ENCODE measurements at places on chromosomes 3 and 15.

DNA sequence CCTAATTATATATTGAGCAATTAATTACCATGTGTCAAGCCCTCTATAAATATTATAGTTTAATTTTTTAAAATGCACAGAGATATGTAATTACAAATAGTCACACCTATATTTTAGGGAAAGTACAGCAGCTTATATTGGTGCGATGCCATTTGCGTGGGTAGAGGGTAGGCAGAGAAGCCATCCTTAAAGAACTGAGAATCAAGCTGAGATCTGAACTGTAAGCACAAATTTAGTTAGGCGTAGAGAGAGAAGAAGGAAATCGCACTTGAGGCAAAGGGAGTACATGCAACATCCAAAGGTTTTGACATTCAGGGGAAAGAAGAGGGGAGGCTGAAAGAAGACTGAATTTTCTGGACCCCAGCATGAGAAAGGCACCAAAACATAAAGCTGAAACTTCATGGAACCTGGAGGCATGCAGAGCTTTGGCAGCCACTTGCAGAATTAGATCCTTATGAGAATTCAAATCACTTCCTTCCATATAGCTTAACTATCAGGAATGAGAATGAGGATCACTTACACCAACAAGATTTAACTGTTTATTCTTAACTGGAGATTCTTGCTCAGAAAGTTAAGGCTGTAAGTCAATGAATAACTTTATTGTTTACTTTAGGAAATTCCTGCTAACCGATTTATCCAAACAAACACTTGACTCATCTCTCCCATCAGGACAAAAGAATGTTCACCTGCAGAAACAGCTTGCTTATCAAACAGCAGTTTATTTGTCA lies 114.3 kb downstream of the TGFBR2 start:
- peak; percentile 31 for DNase-seq

- DNase-seq = no peak
These were observed 5.5 kb downstream of the MYL3 start for GRCh38 chr3:46857485-46858341.

DNA sequence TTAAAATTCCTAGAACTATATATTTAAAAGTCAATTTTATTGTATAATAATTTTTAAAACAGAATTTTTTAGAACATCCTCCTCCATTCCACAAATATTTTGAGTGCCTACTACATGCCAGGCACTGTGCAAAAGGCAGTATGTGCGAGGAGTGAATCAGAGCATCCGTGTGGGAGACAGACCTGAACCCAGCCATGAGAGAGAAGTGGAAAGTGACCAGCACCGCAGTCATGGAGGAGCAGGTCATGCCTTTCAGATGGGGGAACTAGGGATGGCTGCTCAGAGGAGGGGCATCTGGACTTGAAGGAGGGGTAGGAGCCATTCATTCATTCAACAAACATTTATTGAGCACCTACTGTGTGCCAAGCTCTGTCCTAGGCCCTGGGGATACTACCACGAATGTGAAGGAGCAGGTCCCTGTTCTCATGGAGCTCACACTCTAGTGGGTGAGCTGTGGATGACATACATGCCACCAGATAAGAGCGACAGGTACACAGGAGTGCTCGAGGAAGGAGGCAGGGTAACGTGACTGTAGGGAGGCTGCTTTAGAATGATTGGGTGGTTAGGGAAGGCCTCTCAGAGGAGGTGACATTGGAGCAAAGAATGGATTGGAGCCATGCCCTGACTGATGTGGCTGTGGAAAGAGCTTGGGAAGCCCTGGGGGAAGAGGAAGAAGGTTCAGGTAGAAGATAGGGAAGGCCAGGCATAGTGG lies 3.1 kb upstream of the CHRNA3 start:
- no peak for DNase-seq

- no peak for DNase-seq
These were observed 520.0 kb downstream of the MECOM start for GRCh38 chr3:169143506-169143905.

DNA sequence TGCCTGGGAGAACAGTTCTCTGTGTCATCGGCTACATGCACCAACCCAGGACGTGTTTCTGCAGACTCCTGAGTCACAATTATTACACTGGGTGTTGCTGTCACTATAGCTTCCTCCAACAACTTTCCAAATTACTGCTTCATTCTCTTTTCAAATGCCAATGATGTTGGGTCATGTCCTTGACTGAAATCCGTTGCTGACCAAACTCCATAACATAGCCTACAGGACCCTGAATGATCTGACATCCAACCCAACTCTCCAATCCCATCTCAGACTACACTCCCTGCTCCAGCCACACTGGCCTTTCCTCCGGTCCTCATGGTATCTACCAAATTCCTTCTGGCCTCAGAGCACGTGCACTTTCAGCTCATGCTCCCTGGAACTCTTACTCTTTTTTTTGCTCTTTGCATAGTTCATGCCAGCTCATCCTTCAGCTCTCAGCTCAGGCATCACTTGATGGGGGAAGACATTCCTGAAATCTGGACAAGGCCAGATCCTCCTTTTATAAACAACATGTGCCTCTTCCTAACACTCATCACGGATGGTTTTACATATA lies 108.8 kb upstream of the PTPRG start:
- no peak for DNase-seq

- DNase-seq = no peak
These were observed 54.1 kb downstream of the LPP start for GRCh38 chr3:188207941-188208515.

DNA sequence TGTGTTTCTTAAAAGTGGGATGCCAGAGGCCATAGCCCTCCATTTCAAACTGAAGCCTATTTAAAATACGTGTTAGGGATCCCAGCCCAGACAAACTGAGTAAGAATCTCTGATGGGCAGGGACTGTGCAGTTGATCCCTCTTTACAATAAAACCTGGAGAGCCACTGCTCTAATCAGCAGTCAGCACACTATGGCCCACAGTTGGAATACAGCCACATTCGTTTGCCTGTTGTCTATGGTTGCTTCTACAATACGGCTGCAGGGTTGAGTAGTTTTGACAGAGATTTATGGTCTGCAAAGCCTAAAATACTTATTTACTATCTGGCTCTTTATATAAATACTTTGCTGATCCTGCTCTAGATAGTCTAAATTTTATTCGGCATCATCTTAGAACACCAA lies 32.4 kb downstream of the TJP1 start:
- DNase-seq = peak; percentile 2

DNA sequence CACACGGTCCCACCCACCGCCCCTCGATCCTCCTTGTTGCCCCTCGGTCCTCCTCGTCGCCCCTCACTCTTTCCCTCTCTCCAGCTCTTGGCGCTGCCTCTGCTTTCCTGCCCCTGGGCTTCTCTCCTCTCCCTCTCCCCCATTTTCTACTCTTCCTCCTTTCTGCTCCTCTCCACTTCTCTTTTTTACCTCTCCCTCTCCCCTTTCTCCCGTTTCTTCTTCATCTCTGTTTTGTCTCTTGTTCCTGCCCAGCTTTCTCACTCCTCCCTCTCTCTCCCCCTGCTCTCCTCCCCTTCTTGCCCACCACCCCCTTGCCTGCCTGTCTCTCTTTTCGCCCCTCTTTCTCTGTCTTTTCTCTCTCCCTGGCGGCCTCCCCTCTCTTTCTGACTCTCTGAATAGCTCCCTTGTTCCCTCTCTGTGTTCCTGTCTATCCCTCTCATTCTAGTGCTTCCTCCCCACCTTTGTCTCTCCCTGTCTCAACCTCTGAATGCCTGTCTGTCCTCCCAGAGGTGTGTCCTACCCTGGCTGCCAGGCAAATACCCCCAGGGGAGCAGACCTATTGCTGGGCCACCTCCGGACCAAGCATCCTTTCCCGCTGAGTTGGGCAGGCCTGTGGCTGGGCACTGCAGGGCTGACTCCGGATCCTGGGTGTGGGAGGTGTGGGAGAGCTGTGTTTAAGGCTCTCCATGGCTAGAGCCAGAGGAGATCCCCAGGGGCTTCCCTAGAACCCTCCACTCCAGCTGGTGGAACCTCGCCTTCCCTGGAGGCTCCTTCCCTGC lies 41.0 kb downstream of the EPHB3 start:
- DNase-seq = peak; percentile 35

DNA sequence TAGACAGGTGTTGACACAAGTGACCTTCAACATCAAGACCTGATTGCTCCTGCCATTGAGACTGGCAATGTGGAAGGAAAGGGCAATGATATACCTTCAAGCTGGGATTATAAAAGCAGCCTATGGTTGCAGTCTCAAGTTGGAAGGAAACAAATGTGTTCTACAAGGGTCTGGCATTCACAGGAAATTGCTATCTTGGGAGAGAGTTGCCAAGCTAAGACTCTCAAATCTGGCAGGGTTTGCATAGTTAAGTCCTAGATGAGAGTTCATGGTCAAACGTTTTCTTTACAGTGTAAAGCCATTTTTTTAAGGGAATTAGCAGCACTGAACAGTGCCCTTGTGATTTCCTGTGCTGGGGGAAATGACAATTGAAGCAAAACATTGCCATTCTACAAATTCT lies 546.9 kb upstream of the CFAP20DC start:
- DNase-seq = no peak
